Effector CD4-positive, alpha-beta T cell (primary cell): ENCODE measurements at places on chromosomes 3 and 15.

DNA sequence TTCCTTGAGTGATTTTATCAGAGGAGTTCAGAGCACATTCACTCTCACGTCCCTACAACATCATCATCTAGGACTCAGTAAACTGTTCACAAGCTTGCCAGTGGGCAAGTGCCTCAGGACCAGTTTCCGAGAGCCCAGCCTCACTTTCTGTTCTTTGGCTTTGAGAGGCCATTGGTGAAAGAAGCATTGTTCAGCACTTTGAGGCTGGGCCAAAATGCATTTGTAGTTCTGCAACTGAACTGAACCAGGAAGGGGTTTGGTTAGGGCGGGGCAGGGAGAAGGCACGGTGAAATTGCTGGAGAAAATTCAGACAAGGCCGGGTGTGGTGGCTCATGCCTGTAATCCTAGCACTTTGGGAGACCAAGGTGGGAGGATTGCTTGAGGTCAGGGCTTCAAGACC is 222.1 kb upstream of the CHRM5 start:
- no peak for DNase-seq

DNA sequence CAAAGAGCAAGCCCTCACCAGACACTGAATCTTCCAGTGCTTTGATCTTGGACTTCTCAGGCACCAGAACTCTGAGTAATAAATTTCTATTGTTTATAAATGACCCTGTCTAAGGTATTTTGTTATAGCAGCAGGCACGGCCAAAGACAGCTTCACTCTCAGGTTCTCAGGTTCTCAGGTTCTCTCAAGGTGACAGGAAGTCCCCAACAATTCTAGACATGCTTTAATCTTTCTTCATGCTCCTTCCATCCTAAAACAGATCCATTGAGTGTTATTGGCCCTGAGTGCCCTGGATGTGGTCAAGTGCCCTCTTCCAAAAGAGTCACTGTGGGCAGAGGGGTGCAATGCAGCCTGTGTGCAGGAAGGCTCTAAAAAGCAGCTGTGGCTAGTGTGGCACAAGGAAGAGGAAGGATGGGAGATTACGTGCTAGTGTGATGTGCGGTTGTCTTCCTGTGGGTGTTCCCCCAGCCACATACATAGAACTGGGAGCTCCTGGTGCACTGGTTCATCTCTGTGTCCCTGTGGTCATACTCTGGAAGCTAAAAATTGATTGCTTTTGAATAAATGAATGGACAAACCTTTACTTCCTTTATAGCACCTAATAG is 11.0 kb upstream of the RAB7A start:
- no peak for DNase-seq

DNA sequence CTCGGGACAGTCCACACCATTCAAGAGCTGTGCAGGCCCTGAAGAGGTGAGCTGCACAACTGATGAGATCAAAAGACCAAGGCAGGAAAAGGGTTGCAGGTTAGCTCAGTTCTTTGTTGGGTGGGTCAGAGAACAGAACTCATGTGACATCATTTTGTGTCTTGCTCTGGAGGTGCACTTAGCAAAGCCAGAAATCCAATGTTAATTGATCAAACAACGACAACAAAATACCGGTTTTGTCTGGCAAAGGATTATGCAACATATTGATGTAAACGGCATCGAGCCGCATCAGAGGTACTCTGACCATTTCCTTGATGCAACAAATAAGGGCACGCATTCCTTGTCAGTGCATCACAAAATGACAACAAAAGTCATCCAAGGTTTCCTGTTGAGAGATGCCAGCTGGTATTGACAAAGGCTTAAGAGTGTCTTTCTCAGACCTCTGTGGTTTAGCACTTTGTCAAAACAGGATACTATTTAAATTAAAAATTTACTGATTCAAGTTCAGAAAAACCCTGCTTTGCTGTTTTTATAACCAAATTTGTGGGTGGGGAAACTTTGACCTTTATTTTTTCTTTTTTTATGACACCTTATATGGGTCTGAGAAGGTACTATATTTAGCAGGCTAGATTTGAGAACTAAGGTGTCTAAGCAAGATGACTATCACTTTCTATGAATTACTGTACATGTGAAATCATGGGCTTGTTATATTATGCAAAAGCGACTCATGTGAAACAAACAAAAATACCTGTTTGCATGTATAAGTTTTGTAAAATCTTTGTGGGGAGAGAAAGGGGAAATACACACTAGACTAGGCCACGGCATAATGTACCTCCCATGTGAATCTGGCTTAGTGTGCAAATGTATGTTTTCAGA is 496.1 kb downstream of the FOXP1 start:
- peak; percentile 56 for DNase-seq

DNA sequence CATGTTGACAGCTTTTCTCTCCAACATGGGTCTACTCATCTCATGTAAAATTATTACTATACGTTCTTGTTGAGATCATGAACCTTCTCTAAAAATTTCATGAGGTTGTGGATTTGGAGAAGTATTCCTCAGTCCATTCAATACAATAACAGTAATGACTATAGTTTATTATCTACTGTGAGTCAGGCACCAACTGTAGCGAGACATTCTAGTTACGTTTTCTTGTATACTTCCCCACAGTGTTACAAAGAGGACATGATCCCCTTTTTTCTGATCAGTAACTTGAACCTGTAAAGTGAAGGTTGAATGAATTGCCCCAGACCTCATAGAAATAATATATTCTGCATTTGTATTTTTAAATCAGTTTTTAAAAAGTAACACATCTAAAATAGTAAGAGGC is 76.4 kb downstream of the AKAP13 start:
- DNase-seq, result no peak

- no peak for DNase-seq
Observed at GRCh38 chr3:175948041-175948440, 1088.9 kb downstream of the NAALADL2 start.

GRCh38 chr3:174330303-174330702 is 528.8 kb upstream of the NAALADL2 start:
- no peak for DNase-seq

GRCh38 chr3:134597390-134597970 is 53.3 kb downstream of the KY start:
- no peak for DNase-seq

DNA sequence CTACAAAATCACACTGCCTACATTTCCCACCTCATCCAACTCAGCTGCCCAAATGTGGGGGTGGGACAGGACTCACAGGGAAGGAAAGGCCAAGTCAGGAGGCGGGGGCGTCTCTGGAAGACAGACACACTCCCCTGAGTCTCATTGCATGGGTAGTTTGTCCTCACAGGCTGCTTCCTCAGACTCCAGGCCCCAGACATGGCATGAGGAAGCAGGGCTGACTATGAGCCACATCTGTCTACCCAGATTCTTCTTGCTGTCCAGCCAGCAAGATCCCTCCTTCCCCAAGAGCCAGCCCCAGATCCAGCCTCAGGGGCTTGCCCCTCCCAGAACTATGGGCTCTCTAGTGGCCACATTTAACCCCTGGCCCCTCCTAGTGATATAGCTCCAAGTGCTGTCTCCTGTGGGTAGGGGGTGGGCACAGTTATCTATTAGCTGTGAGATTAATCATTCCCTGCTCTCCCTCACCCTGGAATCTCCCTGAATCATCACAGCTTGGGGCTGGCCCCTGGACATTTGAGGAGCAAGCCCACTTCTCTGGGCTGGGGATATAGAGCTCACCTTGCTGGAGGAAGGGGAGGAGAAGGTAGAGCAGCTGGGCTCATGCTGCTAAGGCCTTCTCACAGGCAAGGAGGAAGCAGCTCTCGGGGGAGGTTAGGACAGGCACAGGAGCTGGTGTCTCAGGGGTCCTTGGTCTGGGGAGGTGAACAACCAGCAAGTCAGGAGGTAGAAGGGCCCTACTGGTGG is 2.1 kb upstream of the CCDC33 start:
- DNase-seq, result no peak

DNA sequence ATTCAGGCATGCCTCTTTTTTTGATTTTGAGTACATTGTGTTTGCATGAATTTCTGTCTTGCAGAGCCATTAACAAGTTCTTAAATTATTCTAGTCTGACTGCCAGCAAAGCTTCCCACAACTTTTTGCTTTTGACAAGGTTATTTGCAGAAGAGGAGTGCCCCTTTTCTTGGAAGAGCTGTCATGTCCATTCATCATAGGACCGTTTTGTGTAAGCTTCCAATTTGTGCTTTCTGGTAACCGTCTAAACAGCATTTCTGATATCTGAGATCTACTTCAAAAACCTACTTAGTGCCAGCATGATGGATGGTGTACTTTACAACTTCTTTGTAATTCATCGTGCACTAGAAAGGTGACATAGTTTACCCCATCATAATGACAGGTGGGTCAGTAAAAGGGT is 379.7 kb downstream of the NAALADL2 start:
- DNase-seq, result no peak

- DNase-seq, result no peak
Observed at GRCh38 chr15:42163947-42164550, 7.6 kb upstream of the PLA2G4F start.

DNA sequence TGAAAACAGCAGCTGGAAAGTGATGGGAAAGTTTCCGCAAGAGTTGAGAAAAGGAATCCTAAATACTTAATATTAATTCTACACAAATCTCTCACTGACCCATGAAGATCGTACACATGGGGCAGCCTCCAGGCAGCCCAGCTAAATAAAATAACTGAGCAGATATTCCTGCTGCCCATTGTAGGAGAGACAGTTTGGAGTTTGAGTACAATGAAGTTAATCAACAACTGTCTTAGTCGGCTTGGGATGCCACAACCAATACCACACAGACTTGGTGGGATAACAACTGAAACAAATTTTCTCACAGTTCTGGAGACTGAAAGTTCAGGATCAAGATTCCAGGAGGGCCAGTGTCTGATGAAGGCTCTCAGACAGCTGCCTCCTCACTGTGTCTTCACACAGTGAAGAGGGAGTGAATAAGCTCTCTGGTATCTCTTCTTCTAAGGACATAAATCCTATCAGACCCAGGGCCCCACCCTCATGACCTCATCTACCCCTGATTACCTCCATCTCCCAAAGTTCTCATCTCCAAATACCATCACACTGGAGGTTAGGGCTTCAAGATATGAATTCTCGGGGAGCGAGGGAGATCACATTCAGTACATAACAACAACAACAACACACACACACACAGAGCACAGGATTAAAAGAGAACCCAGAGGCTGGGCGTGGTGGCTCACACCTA is 9.7 kb downstream of the TRPM7 start:
- DNase-seq, result no peak

GRCh38 chr15:37031198-37031597 is 69.2 kb downstream of the MEIS2 start:
- DNase-seq, result no peak

GRCh38 chr3:147395899-147396711 is 10.2 kb downstream of the ZIC4 start:
- DNase-seq, result no peak
